ENCODE measurements at places on chromosomes 11 and 22.

- DNase-seq, result no peak
Observed at GRCh38 chr11:104410336-104410735, 246.4 kb upstream of the PDGFD start.

DNA sequence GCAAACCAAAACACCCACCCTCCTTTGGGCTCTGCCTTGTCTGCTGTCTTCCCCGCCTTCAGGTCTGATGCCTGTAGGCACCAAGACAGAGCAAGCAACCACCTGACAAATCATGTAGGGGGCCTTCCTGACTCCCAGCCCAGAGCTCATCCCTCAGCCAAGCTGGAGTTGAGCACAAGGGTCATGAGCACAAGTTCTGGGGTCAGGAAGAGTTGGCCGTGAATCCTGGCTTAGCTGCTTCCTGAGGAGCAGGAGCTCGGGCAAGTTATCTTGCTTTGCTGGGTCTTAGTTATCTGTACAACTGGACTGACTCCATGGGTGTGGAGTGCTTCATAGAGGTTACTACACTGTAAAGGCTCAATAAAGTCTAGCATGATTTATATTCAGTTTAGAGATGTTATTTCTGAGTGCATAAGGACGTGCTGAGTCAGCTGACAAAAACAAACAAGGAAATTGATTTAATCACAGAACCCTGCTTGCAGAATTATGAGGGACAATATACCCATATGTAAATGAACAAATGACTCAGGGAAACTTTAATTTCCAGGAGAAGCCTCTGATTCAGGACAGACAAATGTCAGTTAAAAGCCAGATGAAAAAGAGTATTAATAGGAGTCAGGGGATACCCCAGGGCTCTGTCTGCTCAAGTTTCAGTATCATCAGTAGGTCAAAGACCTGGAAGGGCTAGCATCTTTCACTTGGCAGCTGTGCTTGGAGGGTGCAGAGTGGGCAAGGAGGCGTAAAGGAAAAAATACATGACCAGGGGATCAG, 15.0 kb upstream of the APOA1 start:
- DNase-seq, result no peak

DNA sequence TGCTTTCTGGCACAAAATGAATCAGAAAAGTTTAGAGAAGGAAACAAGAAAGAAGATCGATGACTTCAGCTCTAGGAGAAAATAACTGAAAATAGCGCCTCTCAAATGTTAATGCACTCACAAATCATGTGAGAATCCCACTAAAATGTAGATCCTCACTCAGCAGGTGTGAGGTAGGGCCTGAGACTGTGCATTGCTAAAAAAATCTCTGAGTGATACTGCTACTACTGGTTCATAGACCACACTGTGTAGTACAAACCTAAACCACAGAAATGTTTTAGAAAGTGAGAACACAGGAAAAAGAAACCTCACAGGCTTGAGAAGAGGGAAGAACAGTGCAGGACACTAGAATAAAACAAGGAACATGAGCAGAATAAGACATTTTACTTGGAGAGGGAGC, 2.0 kb downstream of the OR8D4 start:
- DNase-seq, result no peak

DNA sequence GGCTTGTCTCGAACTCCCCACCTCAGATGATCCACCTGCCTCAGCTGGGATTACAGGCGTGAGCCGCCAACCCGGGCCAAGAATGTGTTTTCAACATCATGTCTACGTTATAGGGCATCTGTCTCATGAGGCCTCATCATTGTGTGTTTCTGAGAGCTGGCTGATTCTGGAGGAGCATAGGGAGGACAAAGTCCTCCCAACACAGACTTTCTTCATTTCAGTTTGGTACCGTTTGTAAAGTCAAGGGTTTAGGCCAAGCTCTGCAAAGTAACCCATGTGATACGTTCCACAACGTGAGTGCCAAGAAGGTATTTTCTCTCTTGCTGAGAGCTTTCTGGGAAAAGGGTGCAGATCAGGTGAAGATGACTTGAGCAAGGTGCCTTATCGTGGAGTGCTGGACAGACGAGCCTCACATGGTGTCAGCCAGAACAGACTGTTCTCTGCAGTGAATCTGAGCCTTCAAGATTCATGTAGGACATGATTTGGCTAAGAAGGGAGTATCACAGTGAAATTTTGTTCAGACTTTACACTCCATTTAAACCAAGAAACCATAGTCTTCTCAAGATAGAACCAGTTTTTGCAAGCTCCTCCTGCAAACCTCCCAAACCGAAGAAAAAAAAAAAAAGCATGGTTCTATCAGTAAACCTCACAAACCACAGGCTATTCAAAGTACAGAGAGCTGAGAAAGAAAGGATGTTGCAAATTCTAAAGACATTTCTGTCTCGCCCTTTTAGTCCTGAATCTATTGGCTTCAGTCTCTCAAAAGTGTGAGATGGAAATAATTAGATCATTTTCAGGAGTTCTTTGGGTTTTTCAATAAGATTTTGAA, 71.7 kb downstream of the DBX1 start:
- no peak for DNase-seq

GRCh38 chr11:44528103-44528502, 37.4 kb upstream of the CD82 start:
- no peak for DNase-seq
